ENCODE measurements at places on chromosomes 7 and 10.

DNA sequence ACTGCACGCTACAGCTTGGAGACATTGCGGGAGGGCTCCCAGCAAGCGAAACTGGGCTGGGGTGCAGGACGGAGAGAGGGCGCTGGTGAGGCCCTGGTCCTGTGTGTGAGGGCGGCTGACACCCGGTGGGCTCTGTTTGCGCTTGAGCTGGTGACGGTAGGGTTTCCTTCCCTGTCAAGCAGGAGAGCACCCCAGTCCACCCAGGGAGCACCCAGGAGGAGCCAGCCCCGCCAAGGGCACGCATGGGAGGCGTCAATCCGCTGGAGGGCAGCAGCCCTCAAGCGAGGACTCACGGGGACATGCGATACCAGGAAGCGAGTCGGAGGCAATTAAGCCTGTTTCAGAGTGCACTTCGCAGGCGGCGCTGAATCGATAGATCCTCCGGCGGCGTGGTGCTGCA is 109.4 kb downstream of the MAD1L1 start:
- no peak for DNase-seq

- DNase-seq: no peak
Observed at GRCh38 chr10:8133146-8133545, 78.7 kb downstream of the GATA3 start.

DNA sequence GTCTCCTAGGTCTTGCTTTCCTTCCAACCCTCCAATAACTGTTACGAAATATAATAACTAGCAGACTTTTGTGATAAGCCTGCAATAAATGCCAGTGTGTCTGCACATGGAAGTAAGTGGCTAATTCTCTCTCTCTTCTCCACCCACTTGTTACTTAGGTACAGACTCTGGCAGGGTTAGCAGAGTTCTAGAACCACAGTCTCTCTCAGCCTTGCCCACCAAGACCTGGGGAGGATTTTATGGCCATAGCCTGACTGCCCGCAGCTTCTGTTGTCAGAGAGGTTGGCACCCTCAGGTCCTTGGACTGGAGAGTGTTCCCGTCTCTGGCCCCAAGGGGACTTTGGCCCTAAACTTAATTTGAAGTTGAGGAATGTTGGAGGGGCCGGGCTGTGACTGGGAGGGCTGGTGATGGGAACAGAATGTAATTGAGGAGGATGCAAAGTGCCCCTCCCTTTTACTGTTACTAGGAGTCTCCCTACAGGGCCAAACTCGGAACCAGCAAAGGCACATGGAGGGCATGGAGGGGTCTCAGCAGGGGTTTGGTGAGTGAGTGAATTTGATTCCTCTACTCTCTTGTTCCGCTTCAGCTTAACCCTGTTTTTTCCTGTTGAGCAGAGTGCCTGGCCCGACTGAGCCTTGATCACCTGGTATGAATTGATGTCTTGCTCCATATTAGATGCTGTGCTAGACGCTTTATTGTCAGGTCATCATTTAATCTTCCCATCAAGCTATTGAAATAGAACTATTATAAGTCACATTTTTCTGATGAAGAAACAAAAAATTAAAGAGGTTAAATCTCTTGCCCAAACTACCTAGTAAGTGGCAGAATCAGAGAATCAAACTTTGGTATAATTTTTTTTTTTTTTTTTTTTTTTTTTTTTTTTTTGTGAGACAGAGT is 37.0 kb upstream of the LCOR start:
- no peak for DNase-seq

GRCh38 chr7:128800567-128800966 is 8.8 kb downstream of the CCDC136 start:
- DNase-seq: no peak

DNA sequence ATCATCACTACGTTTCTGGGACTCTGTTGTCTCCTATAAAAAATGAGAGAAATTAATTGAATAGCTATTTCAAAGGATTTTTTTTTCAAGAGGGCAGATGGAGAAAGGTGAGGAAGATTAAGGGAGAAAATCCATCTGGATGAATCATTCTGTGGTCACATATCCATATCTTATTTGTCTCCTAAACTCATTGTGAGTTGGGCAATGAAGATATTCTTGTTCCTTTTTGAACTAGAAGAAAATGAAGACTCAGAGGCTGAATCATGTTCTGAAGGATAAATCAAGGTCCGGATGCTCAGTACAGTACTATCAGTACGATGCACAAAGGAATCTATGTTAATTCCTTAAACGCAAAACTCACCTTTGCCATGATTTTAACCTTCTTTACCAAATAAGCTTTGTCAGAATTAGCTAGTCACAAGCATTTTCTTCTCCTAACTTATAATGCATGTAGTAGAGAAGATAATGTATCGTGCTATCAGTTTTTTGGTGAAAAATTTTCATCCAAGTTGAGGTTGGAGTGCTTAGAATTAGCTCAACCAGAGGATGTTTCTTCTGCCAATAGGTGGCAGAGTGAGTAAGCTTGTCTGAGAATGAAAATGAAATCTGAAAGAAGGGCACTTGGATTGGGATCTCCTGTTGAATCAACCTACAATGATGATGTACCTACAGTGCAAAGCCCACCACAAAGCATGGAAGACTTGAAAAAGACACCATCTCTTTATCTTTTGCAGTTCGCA is 446.9 kb downstream of the KIF20B start:
- DNase-seq: no peak

DNA sequence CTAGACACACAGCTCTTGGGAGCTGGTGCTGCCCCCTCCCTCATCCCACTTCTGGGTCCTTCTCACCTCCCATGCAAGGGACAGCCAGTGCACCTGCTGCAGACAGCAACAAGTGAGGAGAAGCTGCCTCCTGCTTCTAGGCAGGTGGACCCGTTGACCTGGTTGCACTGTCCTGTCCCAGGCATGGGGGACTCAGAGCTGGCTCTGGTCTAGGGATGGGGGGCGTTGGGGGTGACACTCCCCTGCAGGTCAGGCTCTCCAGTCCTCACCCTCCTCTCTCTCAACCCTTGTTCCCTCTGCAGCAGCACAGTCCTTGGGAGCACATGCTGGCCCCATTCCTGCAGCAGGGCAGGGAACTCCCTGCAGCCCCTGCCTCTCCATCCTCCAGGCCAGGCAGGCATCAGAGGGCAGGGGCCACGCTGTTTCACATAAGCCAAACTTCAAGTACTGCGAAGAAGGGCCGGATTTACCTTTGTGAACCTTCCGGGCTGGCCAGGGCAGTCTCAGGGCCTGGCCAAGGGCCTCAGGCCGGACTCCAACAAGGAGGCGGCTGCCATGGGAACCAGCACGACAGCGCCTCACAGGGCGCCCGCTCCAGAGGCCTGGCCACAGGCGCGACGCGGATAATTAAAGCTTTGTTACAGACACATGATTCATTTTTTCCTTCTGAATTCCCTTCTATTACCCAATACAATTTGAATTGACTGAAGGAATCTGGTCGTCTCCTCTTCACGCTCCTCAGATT is 48.5 kb downstream of the RASGEF1A start:
- DNase-seq: no peak

GRCh38 chr7:156100086-156100485 is 287.8 kb upstream of the SHH start:
- DNase-seq: no peak

- no peak for DNase-seq
Observed at GRCh38 chr7:95213809-95214492, 110.4 kb downstream of the PON1 start.

- no peak for DNase-seq
Observed at GRCh38 chr10:59181668-59182067, 5.2 kb downstream of the PHYHIPL start.

GRCh38 chr7:147911201-147911601 is 679.4 kb upstream of the C7orf33 start:
- no peak for DNase-seq

GRCh38 chr10:129883626-129884397 is 80.3 kb downstream of the EBF3 start:
- DNase-seq: no peak

DNA sequence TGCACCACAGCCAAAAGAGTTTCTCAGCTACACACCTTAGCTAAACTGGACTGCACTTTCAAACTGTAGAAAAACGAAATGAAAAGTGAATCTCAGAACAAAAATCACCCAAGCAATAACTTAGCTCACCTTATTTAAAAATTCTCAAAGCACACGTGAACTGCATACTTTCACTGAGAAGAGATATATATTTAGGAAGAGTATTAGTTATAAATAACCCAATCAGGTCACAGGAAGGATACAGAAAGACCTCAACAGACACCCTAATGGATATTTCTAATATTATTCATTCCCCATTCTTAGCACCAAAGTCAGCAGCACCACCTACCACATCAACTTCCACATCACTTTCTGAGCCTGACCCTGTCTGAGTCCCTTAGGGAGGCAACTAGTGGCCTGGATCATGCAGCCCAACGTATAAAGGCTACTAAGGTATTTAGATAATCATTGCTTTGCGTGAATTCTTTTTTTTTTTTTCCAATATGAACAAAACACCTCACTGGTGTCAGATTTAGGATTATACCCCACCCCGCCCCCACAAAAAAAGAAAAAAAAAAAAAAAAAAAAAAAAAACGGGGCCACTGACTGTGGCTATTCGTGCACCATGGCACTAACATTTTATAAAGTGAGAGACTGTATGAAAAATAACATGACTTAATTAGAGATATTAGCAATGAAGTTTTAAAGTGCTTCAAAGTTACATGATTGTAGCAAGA is 2.6 kb downstream of the ABI1 start:
- no peak for DNase-seq

- no peak for DNase-seq
Observed at GRCh38 chr10:124971276-124971675, 29.4 kb downstream of the ZRANB1 start.

DNA sequence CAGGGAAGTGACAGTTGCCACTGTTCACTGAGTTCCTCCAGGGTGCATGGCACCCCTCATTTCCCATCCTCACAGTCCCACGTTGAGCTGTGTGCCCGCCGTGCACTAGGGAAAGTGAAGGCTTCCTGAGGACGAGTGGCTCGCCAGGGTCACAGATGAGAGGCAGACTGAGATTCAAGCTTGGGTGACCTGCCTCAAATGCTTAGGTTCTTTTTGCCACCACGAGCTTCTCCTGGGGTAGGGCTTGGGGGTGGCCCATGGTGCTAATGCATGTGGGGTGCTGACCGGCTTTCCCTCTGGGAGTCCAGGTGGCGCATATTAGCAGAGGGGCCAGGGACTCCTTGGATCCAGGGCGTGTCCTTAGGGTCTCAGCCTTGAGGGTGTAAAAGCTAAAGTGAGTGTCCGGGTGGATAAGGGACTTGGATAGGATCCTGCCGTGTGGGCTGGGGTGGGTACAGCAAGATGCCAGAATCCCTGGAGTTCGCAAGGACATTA is 1.9 kb downstream of the CALHM2 start:
- no peak for DNase-seq

DNA sequence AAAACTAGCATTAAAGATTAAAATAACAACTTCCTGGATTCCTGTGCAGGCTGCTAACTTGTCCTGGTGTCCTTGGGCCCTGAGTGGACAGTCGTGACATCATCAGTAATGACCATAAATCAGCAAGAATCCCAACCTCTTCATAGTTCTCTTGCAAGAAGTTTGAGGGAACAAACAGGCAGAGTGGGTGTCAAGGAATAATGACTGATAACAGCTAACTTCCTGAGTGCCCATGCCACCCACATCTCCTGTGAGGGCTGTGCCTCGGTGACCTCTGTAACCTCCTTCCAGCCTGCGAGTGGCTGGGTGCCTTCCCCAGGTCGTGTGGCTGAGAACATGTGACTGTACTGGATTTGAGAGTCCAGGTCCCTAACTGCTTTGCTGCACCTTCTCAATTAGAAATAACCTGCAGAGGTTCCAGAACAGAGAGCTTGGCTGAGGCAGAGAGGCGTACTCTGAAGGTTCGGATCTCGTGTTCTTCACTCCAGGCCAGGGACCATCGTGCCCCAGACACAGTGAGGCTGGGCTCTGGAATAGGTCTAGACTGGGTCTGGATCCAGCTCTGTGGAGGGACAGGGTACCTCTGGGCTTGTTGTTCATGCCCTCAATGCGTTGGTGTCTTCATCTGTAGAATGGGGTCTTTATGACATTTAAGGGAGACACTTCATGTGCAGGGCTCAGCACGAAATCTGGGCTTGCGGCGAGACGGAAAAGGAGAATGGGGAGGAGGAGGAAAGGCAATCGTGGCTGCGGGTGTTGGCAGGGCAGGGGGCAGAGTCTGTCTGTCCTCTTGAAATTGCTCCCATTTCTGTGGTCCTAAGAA is 313.1 kb upstream of the ZNF32 start:
- no peak for DNase-seq

DNA sequence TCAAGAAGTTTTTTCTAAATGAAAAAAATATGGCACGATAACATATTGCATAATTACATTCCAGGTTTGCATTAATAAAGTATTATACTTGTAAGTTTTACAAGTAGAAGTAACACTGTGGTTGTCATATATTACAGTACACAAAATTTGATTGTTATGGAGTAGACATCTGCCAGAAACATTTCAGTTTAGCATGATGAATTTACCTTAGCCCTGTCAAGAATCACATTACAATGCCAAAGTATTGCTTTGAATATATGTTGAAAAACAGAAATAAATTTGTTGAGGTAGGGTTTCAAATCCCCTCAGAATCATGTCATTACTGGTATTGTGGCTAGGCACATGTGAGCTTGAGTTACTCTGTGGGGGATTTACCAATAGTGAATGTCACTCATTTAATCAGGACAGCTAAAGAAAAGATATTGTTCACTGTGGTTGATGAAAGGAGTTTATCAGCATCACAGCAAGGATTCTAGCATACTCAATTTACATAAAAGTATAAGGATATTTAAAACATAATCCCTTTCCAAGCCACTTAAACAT is 112.1 kb downstream of the MDFIC start:
- no peak for DNase-seq

- DNase-seq: no peak
Observed at GRCh38 chr10:37478381-37478780, 353.0 kb downstream of the ANKRD30A start.

DNA sequence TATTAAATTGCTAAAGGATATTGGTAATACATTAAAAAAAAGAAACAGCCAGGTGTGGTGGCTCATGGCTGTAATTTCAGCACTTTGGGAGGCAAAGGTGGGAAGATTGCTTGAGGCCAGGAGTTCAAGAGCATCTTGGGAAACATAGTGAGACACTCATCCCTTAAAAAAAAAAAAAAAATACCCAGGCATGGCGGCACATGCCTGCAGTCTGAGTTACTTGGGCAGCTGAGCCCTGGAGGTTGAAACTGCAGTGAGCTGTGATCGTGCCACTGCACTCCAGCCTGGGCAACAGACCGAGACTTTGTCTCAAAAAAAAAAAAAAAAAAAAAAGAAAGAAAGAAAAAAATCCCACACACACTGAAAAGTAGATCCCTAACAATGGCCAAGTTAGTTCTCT is 59.7 kb downstream of the MACC1 start:
- no peak for DNase-seq

GRCh38 chr10:73601486-73601921 is 10.4 kb upstream of the USP54 start:
- no peak for DNase-seq

- no peak for DNase-seq
Observed at GRCh38 chr10:131933016-131933695, 32.3 kb downstream of the PPP2R2D start.

DNA sequence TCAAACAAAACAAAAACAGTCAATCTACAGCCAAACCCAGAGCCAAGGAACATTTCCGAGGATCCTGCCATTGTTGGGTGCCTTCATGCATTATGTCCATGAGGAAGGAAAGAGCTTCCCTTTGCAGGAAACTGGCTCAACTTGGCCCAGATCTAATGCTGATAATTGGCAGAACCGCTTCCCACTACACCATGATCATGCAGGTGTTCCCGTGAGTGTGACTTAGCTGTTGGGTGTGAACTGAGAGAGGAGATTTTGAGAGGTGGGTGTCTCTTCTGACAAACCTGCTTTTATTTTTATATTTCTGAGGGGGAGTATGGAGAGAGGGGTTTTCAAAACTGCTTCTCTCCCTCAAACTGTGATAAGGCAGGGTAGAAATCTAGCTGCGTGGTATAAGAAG is 14.6 kb downstream of the SAP25 start:
- DNase-seq: no peak
